ENCODE measurements at places on chromosomes 11 and 22.

- peak; percentile 73 for DNase-seq
Measured at GRCh38 chr11:66126808-66127555, 56.9 kb downstream of the PACS1 start.

DNA sequence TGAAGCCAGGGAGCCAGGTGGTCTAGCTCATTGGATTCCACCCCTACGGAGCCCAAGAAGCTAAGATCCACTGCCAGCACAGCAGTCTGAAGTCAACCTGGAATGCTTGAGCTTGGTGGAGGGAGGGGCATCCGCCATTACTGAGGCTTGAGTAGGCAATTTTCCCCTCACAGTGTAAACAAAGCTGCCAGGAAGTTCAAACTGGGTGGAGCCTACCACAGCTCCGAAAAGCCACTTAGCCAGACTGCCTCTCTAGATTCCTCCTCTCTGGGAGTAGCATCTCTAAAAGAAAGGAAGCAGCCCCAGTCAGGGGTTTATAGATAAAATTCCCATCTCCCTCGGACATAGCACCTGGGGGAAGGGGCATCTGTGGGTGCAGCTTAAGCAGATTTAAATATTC, 620.3 kb downstream of the NELL1 start:
- DNase-seq, result no peak

GRCh38 chr11:20739107-20739506, 69.7 kb downstream of the NELL1 start:
- no peak for DNase-seq

- DNase-seq, result no peak
Measured at GRCh38 chr11:20670932-20671403, 1.6 kb downstream of the NELL1 start.

DNA sequence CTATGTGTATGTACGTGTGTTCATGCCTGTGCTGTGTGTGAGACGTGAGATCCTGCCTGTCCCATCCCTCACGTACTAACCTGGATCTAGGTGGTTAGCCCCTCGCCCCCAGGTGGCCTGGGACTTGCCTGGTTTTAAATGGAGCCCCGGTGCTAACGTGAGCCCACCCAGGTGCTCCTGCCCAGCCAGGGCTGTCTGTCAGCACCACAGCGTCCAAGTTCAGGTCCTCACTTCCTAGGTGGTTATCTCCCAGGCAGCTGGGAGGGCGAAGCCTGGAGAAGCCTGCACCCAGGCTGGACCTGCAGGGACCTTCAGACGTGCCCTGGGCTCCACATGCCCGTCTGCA, 86.0 kb downstream of the KCNQ1 start:
- no peak for DNase-seq

DNA sequence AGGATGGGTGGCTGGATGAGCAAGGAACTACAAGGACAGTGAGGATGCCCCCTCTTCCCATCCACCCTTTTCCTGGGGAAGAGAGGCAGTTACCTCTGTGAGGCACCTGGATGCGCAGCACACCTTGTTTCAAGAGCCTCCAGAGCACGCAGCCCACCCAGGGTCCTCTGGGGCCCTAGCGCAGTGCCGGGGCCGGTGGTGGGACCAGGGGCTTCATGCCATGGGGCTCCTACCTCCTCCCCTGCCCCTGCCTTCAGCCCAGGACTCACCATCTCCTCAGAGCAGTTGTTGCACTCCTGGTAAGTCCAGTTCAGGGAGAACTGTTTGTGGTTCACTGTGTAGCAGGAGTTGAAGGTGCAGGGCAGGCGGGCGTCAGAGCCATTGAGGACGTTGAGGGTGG, 8.1 kb downstream of the SCN2B start:
- no peak for DNase-seq

DNA sequence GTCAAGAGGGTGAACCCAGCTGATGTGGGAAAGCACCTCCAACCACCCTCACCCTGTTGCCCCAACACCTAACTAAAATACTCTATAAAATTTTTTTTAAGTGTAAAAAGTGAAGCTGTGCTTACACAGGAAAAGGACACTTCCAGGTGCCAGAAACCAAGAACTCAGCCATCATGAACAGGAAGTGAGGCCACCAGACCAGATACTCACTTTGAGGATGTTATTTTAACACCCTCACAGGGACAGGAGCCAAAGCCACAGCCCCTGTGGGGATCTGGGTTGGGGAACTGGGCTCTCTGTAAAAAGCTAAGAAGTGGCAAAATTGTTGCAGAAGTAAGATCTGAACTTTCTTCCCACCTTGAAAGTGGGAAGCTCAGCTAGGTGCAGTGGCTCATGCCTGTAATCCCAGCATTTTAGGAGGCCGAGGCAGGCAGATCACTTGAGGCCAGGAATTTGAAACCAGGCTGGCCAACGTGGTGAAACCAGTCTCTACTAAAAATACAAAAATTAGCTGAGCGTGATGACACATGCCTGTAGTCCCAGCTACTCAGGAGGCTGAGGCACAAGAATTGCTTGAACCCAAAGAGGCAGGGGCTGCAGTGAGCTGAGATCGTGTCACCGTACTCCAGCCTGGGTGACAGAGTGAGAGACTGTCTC, 3.8 kb downstream of the RSPH14 start:
- DNase-seq, result no peak
